Non-pigmented ciliary epithelial cell (primary cell): ENCODE measurements at places on chromosomes 13 and 19.
A peak's percentile ranks its signal among the peaks of the same experiment; 100 is the strongest.

- DNase-seq, result no peak
Measured at GRCh38 chr13:28671126-28671792, 12.3 kb downstream of the POMP start.

- DNase-seq, result no peak
Measured at GRCh38 chr13:83298617-83299016, 583.7 kb downstream of the SLITRK1 start.

GRCh38 chr13:34087791-34088190 lies 269.8 kb downstream of the RFC3 start:
- DNase-seq, result no peak

DNA sequence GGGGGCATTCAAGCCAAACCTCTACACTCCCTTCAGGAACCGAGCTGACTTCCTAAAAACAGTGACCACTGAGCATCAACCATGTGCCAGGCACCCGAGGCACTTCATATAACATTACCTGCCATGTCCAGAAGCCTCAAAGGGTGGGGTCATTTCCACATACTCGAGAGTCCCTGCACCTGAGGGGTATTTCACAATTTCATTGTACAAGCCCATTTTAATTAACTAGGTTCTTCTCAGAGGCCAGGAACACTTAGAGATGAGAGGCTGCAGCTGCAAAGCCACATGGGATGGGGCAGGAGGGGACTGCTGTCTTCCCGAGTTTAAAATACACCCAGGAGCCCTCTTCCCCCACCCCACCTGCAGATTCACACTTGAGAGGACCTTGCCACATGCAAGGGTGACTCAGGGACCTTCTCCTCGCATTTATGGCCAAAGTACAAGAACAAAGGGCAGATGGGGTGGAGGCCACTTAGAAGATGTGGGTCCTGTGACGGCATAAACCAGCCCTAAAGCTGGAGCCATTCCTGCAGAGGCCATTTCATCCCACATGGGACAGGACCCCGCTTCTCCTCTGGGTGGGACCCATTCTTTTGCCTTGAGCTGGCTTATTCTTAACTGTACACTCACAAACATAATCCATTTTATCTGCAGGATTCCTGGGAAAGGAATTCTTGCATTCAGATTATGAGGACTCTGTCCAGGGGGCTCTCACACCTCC lies 43.9 kb downstream of the RAB20 start:
- no peak for DNase-seq

- no peak for DNase-seq
Measured at GRCh38 chr19:1383017-1383311, 743 bp upstream of the NDUFS7 start.

- no peak for DNase-seq
Measured at GRCh38 chr13:113103646-113104045, 1.9 kb upstream of the F7 start.

- no peak for DNase-seq
Measured at GRCh38 chr13:33213024-33213768, 72.4 kb downstream of the STARD13 start.

GRCh38 chr19:2574971-2575630 lies 99.2 kb downstream of the GADD45B start:
- no peak for DNase-seq

DNA sequence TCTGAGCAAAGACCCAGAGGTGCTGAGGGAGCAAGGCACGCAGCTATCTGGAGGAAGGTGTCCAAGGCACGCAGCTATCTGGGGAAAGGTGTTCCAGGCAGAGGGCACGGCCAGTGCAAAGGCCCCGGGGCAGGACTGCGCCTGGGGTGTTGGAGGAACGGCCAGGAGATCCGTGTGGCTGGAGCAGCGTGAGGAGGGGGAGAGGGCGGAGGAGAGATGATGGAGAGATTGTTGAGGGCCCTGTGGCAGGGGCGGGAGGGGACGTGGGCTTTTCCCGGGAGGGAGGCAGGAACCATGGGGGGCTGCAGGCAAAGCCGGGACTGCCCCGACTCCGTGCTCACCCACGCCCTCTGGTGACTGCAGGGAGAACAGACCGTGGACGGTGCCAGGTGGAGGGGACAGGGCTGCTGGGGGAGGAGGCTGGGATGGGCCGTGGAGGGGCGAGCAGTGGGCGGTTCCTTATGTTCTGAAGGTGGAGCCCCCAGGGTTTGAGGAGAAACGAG lies 13.3 kb upstream of the MISP start:
- no peak for DNase-seq

DNA sequence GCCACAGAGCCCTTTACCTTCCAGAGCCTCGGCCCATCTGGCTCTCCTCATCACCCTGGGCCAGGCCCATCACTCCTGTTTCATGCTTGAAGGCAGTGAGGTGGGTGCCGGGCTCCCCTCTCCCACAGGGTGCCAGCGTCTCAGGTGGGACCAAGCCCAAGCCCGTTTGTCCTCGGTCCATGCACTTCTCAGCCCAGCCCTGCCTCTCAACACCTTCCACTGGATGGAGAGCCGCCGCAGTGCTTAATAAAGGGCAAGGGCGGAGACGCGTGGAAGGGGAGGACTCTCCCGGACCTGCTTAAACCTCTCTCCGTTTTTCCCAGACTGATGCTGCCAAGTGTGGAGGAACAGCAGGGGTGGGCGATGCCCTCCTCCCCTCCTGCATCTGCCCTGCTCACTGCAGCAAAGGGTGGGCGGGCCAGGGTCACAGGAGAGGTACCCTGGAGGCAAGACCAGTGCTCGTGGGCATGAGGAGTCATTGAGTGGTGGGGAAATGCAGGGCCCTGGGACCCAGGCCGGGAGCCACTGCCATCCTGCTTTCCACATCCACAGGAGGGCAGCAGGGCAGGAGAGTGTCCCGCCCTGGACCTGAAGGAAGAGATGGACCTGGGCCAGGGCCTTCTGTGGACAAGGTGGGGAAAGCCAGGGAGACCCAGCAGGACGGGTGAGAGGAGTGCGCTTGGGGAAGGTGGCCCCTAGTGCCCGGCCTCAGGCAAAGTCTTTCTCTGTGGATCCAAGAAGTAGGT lies 9.7 kb upstream of the ATP11A start:
- DNase-seq, result no peak

- no peak for DNase-seq
Measured at GRCh38 chr19:3547301-3547731, 8.3 kb downstream of the TEKTIP1 start.

DNA sequence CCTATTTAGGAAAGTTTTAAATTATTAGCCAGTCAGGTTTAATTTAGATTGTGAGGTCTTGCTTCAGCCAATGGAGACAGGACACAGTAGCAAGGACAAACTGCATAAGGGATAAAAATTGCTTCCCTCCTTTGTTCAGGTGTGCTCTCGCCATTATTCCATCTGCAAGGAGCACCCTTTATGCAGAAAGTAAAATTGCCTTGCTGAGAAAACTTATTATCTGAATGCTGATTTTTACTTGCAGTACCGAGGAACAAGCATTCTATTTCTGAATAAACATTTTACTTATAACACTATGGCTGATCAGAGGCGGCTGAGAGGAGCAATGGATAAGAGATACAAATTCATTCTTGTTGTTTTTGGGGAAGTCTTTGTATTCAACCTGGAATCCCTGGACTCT lies 8.0 kb downstream of the CYP4F22 start:
- no peak for DNase-seq

- peak; percentile 24 for DNase-seq
Measured at GRCh38 chr13:52695856-52696255, 43.2 kb downstream of the SUGT1 start.

- no peak for DNase-seq
Measured at GRCh38 chr13:50712456-50712855, 131.0 kb downstream of the DLEU7 start.

- DNase-seq, result no peak
Measured at GRCh38 chr19:343941-344624, 513 bp downstream of the MIER2 start.

DNA sequence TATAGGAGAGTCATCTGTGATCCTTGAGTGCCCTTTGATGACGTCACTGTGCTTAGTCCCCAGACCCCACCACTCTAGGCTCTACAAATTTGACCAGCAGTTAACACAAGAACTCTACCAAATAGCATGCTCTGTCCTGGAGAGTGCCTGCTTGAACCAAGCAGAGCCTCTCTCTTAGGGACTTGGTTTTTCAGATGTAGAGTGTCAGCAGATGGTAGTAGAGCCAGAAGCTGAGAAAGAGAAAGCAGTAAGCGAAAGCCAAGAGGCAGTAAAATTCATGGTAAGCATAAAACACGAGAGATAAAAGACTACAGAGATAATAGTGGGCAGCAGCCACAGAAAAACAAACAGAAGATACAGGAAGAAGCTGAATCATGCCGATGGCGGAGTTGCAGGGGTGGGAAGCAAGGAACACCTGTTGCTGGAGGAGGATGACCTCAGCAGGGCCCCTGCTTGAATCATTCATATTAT lies 193.3 kb downstream of the SLC7A1 start:
- DNase-seq, result peak; percentile 23

DNA sequence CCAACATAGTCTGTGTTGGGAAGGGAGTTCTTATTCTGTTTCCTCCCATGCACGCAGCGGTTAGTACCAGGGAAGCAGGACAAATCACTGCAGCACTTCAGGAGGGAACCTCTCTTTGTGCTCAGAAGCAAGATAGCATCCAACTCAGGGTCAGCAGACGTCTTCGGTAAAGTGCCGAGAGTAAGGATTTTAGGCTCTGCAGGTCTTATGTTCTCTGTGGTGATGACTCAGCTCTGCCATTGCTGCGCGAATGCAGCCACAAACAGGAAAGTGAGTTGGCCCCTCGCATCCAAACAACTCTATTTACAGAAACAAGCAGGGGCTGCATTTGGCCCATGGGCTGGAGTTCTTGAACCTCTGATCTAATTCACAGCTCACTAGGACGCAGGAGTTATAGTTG lies 122.1 kb upstream of the SPATA13 start:
- DNase-seq, result no peak
